Left colon (tissue), 2 donors: ENCODE measurements at places on chromosomes 5 and 9. TPM values are rescaled to one million over a fixed set of nuclear protein-coding genes. Genes with fewer than 3 reads are reported as not detected.
A peak's percentile ranks its signal among the peaks of the same experiment; 100 is the strongest.

DNA sequence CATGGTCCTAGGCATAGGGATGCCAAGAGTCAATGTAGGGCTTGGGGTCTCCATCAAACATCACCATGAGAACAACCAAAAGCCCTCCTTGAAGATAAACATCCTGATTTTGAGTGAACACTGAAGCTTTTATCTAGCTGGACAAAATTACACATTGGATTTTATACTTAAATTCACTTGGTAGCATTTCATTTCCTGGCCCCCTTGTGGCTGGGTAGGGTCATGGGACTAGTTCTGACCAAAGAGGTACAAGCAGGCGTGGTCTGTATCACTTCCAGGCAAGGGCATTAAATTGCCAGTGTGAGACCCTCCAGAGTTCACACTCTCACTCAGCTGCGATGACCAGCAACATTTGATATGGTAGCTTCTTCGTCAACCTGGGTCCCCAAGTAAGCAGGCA is 320.3 kb downstream of the ACTL7B start:
- no peak for DNase-seq

LURAP1L gene
- total RNA-seq, result 26.6 TPM

GRCh38 chr9:134026981-134027380 is 1.7 kb downstream of the BRD3OS start:
- no peak for DNase-seq

- no peak for DNase-seq
Observed at GRCh38 chr5:36146390-36146789, 5.3 kb downstream of the LMBRD2 start.

GRCh38 chr9:32866273-32866672 is 82.9 kb downstream of the TMEM215 start:
- DNase-seq, result no peak

RLN2 gene
- total RNA-seq, result 0.28 TPM

DNA sequence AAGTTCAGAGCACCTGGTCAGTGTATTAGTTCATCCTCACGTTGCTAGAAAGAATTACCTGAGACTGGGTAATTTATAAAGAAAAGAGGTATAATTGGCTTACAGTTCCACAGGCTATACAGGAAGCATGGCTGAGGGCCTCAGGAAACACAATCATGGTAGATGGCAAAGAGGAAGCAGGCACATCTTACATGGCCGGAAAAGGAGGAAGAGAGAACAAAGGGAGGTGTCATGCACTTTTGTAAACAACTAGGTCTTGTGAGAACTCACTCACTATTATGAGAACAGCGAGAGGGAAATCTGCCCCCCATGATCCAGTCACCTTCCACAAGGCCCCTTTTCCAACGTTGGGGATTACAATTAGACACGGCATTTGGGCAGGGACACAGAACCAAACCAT is 28.8 kb upstream of the CAVIN4 start:
- DNase-seq, result no peak

ABO gene
- 77.6 TPM for total RNA-seq

SLC6A7 gene
- 30.4 TPM for total RNA-seq

DNA sequence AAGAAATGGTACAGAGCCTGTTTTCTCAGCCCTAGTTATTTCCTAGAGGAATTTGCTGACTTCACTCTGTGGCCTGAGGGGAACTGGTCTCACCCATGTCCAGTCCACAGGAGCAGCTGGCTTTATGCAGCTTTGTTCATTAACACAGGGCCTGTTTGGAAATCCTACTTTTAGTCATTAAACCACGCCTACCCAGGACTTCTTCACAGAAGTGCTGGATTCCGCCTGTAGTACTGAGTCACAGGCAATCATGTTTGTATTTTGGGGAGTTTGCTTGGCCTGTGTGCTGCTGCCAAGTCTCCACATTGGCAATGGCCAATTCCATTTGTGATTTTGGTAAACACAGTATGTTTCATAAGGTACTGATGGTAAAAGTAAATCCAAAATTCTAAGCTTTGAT is 52.8 kb downstream of the CTNND2 start:
- DNase-seq, result no peak

- no peak for DNase-seq
Observed at GRCh38 chr5:138966236-138966985, 91.3 kb upstream of the LRRTM2 start.

EIF4E1B gene
- total RNA-seq, result not detected

DNA sequence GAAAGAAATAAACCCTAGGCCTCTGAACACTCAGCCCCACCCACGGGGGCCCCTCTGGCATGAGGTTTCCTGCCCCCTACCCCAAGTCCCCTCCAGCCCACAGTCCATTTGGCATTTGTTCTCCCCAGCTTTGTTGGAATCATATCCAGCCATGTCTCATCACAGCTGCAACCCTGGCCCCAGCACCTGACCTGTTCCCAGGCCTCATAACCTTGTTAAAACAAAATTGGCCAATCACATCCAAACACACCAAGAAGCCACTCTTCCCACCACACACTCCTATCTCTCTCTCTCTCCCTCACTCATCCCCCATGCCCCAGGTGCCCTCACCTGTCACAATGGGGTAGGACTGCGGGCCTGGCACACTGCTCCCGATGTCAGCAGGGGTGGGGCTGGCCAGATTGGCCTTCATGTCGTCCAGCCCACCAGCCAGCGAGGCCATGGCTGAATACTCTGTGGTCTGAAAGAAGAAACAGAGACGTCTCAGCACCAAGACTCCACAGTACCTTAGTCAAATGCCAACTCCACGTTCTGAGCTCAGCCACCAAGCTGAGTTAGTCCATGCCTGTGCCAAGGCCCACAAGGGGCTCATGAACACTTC is 110.9 kb downstream of the PAX5 start:
- no peak for DNase-seq

TMEM174 gene
- total RNA-seq, result not detected

DNA sequence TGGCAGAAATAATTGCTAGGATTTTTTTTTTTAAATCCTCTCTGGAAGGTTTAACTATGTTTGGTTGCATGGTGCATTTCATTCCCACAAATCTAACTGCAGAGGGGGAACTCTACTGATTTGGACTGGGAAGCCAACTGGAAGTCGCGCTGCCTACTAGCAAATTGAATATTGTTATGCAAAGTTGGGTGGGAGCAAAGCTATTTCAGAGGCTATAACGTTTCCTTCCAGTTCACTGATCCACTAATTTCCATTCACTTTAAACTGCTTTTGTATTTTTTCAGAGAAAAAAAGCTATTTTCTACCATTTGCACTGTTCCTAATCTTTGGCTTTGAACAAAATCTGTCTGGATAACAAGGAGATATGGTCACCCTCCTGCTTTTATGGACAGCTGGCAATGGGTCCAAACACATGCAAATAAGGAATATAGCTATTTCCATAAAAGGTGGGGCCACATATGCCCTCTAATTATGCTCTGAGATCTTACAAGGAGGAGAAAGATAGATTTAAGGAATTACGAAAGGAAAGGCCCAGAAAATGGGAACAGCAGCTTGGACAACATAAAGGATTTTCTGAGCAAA is 40.1 kb downstream of the MACIR start:
- DNase-seq, result no peak

- DNase-seq, result no peak
Observed at GRCh38 chr9:136965771-136966484, 11.4 kb upstream of the PTGDS start.

- DNase-seq, result peak; percentile 76
Observed at GRCh38 chr9:4762108-4762885, 21.3 kb upstream of the AK3 start.

ZNF483 gene
- total RNA-seq, result 0.73 TPM

GRCh38 chr5:178551059-178551458 is 39.1 kb downstream of the COL23A1 start:
- no peak for DNase-seq

GRCh38 chr9:113963017-113963620 is 87.0 kb downstream of the ZNF618 start:
- peak; percentile 39 for DNase-seq

DNA sequence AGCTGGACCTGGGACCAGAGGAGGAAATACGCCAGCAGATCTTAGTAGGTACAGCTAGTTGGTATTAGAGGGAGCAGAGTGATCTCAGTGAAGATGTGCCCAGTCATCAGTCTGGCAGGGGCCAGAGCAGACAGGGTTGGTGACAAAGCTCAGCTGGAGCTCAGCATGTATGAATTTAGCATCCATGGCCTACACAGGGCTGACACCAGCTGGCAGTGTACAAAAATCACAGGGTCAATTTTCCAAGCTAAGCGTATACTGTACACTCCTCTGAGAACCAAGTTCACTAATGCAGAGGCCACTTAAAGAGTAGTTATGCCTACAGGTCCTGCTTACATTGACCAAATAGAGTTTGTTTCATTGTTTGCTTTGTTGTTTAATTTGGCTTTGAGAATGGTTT is 146.6 kb downstream of the SLC24A2 start:
- DNase-seq, result no peak

GRCh38 chr9:109311286-109311685 is 9.6 kb downstream of the EPB41L4B start:
- DNase-seq, result no peak

- DNase-seq, result peak; percentile 28
Observed at GRCh38 chr9:128296340-128297220, 20.5 kb downstream of the SWI5 start.

HTR1A gene
- not detected for total RNA-seq

COL15A1 gene
- total RNA-seq, result 2.4 TPM

GRCh38 chr5:127935398-127935797 is 148.2 kb upstream of the SLC12A2 start:
- DNase-seq, result no peak

G3BP1 gene
- 116 TPM for total RNA-seq

DNA sequence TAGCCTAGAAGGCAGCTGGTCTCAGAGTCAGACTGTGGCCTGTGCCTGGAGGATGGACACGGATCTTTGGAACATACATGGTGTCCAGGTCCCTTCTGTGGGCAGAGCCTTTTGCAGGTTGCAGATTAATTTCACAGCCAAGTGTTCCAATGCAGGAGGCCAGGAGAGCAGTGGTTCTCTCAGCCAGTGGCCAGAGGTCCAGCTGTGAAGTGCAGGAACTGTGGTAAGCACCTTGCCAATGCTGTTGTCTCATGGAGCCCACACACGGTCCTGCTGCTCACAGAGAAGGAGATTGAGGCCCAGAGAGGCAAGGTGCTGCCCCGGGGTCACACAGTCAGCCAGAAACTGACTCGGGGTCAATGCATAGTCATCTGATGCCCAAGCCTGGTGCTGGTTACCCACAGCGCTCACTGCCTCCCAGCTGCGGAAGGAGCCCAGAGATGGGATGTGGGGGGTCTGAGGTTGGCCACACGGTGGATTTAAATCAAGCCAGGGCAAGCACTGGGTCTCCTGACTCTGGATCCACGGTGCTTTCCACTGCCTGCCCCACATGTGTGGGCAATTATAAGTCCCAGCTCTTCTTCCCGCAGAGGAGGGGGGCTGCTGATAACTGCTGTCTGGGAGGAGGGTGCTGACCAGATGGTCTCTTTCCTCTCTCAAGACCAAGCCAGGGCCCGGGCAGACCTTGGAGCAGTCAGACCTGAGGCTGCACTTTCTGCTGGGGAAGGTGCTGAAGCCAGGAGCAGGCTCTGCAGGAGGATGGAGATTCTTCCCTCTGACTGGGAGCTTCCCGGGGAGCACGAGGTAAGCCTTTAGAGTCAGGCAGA is 2.8 kb downstream of the PDGFRB start:
- DNase-seq, result no peak

DNA sequence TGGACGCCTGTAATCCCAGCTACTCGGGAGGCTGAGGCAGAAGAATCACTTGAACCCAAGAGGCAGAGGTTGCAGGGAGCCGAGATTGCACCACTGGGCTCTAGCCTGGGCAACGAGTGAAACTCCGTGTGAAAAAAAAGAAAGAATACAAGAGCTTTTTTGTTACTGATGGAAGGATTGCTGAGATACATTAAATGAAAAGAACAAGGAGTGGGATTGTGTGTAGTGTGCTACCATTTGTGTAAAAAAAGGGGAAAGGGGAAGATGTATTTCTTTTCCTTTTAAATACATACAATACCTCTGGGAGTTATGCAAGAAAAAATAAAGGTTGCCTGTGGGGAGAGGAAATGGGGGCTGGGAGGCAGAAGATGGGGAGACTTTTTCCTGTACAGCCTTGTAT is 14.7 kb upstream of the GARNL3 start:
- DNase-seq, result no peak

- DNase-seq, result no peak
Observed at GRCh38 chr5:6704361-6704851, 8.8 kb upstream of the TENT4A start.

DNA sequence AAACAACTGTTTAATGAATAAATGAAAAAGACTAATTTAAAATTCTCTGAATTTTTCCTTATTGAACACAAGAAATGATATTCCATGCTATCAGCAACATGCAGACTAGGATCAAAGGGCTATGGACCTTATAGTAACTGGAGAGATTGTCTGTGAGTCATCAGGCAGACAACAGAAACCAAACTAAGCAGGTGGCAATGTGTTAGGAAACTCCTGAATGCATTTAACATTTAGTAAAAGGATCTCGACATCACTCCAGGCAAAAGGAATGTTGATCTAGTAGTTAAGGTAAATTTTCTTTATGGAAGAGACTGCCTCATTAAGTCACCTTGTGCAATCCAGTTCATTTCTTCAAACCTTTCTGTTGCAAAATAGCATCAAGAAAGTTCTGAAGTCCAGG is 58.4 kb downstream of the ARL15 start:
- no peak for DNase-seq

NUDT2 gene
- total RNA-seq, result 19.2 TPM

GRCh38 chr5:107577394-107577950 is 93.3 kb downstream of the EFNA5 start:
- no peak for DNase-seq

TMEM215 gene
- not detected for total RNA-seq

- DNase-seq, result no peak
Observed at GRCh38 chr9:132935026-132935425, 9.4 kb downstream of the TSC1 start.

PCDHGA9 gene
- 1.6 TPM for total RNA-seq

DNA sequence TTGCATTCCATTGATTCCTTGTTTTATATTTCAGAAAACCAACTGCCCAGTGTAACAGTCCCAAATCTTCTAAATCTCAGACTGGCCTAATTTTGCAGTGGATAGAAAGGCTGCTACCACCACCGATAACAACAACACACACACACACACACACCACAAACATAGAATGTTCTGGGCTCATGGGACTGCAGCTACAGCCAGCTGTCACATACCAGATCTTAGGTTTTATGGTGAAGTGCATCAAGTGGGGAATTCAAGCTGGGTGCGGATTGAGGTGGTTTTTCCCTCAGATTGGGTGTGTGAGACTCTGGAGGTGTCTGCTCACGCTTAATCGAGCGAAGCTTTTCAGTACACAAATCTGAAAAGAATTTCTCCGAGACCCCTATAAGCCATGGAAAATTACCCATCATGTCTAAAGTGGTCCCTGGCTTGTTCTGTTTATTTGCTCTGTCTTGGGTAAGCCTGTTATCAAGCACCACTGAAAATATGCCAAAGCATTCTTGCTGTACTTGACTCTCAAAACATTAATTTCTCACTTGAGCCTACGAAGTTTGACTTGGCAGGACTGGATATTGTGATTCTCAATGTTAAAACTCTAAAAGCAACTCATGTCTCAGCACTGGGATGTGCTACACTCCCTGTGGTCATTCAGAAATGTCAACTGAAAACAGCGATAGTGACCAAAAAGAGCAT is 71.1 kb downstream of the ALDH7A1 start:
- no peak for DNase-seq
